Chondrocyte (in vitro differentiated cells): ENCODE measurements at places on chromosomes 4 and X. TPM values are rescaled to one million over a fixed set of nuclear protein-coding genes. Genes with fewer than 3 reads are reported as not detected.

- DNase-seq: no peak
These were observed 199.4 kb downstream of the PALLD start for GRCh38 chr4:168696280-168696679.

DNA sequence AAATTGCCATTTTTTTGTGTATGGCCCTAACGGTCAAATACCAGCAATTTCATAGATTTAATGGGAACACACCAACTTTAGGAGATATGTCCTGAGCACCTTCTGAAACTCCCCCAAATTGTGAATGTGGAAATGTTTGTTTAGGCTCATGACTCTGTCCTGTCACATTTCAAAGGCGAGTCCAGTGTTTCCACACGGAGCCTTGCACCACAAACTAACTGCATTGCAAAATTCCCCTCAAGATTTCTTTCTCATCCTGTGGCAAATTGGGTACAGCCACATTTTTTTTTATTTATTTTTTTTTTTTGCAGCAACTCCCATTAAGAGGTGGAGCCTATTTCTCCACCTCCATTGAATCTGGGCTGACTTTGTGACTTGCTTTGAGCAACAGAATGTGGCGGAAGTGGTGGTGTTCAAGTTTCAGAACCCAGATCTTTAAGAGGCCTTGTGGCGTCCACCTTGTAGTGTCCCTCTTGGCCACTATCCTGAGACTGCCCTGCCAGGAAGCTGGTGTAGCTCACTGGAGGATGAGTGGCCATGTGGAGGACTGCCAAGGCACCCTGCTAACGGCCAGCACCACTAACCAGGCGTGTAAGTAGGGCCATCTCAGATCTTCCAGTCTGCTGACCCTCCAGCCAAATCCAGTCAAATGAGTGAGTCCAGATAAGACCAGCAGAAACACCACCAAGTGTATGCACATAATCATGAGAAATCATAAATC, 172.4 kb upstream of the SCML1 start:
- DNase-seq: no peak

- DNase-seq: no peak
These were observed 350.8 kb downstream of the PDGFC start for GRCh38 chr4:156620786-156621185.

DNA sequence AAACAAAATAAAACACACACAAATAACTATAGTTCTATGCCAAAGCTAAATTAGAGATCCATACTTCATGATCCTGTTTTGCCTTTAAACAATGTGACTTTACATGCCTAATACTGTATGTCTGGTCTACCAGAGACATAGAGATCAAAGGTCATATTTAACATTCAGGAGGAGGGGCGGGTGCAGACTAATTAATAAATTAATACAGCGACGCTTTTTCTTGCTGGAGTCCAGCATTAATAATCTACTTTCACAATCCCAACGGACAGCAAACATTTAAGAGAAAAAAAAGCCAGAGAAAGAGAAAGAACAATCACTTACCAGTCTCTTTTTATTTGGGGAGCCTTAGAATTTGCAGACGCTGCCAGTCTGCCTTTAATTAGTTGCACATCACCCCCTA, 509 bp downstream of the CXXC4 start:
- DNase-seq: no peak

- no peak for DNase-seq
These were observed 737.6 kb downstream of the TRIML1 start for GRCh38 chr4:188876881-188877280.

DNA sequence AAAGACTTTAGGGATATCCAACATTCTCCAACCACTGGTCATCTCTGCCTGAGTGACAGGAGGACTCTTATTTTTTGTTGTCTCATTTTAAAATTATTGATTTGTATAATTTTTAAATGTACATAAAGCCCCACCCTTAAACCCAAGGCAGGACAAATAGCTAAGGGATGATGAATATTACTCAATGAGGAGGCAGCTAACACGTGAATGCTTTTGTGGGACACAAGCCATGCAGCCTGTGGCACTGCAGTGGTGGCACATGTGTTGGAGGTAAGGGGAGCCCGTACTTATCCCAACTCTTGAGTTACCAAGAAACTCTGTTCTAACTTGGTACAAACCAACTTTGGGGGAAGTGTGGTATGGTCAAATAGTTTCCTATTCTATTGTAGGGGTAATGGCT, 19.5 kb downstream of the MID1IP1 start:
- no peak for DNase-seq

GRCh38 chr4:7403001-7403400, 31.7 kb downstream of the PSAPL1 start:
- no peak for DNase-seq

- no peak for DNase-seq
These were observed 844.2 kb downstream of the RAPGEF2 start for GRCh38 chr4:159946983-159947615.

GRCh38 chr4:102722740-102723139, 38.0 kb downstream of the MANBA start:
- DNase-seq: no peak

DNA sequence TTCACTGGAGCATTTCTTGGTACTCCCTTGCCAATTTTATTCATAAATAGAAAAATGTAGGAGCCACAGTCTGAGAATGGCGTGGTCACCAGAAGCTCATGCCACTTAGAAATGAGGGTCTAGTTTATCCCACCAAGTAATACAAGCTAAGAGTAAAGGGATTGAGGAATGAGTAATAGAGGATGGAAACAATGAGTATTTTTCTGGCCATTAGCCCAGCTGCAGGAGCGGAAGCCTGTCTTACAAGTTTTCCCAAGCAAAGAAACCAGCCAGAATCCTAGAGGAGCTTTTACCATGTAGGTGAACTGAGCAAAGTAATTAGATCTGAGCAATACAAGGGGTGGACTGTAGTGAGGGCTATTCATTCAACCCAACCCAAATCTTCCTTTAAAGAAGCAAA, 160.7 kb upstream of the NPY2R start:
- DNase-seq: no peak

DNA sequence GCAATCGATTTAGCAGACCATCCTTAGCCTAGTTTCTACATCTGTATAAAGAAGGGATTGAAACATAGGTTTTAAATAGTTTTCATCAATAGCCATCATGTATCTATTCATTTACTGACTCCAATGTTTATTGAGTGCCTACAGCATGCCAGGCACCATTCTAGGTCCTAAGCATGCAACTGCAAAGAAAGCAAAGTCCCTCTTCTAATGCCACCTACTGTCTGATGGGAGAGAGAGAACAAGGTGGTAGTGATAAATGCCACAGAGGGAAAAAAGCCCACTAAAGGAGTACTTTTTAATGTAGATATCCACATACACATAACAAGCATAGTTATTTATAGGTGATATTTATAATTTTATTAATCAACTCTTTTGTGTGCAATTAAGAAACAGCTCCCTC, 67.6 kb upstream of the PPARGC1A start:
- no peak for DNase-seq

- no peak for DNase-seq
These were observed 165.0 kb upstream of the GABRA2 start for GRCh38 chr4:46554760-46555465.

- DNase-seq: no peak
These were observed 290.8 kb upstream of the GIMD1 start for GRCh38 chr4:106659371-106659770.

DNA sequence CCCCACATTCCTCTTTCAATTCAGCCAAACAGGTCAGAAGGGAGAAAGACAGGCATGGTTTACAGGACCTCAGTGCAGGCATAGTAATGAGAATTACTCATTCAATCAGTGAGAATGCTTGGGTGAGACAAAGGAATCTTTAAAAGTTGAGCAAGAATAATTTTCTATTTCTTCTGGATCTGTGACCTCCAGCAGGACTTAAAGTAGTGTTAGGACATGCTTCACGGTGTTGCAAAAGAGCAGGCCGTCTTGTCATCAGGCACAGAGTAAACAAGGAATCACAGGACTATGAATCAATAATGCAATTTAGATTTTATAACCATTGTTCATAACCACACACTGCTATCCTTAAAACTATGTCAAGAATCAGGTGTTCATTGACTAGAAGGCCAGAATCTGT, 130.6 kb upstream of the GLRA2 start:
- DNase-seq: no peak

GRCh38 chrX:109719264-109719663, 13.8 kb downstream of the ACSL4 start:
- DNase-seq: no peak

DNA sequence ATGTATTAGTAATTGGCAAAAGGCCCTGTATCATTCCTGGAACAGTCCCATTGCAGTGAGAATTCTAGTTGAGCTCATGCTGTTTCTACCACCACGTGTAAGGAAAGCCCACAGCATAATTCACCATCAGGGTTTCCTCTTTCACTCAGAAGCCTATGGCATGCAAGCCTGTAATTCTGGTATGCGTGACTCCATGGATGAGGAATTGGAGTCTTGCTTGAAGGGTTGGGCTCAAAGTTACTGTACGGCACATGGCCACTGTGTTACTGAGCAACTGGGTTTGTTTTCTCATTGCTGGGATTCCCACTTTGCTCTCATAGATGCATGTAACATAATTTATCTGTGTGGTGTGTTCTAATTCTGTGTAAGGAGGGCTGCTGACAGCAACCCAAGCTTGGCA, 132.3 kb upstream of the NR3C2 start:
- DNase-seq: no peak

DNA sequence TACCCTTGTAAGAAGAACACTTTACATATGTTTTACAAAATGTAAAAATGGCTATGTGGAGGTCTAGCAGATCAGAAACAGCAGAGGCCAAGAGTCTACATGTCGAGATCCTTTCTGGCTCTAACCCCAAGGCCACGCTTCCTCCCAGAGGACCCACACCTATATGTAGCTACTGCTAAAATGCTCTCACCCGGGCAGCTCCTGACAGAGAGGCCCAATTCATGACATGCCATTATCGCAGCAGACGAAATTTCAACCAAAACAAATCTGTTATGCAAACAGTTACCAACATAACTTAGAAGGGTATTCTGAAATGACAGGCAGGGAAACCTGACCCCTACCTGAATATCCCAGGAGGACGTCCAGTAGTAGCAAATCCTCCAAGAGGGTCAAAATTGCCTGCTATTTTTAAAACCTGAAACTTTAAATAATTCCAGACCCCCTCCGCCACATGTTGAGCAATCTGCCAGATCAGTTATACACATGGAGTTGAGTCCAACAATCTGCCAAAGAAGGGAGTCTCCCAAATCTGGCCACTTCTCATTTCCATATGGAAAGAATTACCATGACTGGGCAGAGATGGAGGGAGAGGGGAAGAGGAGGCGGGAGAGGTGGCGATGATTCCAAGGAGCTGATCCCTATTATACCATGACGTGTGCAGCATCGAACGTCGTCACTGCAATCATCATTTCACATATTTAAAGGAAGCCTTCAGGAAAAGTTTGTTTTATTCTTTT, 192.9 kb upstream of the TBL1X start:
- no peak for DNase-seq

DNA sequence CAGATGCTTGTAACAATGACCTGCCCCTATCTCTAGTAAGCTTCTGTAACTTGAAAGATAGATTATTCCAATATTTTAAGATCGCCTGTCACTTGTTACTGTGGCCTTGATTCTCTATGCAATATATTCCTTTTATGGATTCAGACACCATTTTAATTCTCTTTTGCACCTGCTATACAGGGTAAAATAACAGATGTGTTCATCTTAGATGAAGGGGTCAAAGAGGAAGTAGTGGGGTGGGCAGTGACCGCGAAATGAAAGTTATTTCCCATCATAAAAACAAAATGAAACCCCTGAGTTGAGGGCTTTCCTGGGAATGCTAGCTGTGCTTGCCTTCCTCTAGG, 175.9 kb downstream of the TSPAN5 start:
- DNase-seq: no peak

DNA sequence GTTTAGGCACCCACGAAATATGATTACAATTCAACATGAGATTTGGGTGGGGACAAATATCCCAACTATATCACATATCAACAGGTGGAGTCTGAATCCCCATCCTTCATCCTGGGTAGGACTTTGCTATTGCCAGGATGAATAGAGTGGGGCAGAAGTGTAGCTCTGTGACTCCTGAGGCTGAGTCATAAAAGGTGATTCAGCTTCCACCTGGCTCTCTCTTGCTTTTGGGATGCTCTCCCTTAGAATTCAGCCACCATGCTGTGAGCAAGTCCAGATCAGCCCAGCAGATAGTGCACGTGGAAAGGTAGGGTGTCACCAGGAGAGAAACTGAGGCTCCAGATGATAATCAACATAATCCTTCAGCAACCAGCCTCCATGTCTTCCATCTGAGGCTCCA, 193.8 kb upstream of the BCOR start:
- no peak for DNase-seq

GRCh38 chr4:177680308-177680707, 238.1 kb upstream of the AGA start:
- no peak for DNase-seq

DNA sequence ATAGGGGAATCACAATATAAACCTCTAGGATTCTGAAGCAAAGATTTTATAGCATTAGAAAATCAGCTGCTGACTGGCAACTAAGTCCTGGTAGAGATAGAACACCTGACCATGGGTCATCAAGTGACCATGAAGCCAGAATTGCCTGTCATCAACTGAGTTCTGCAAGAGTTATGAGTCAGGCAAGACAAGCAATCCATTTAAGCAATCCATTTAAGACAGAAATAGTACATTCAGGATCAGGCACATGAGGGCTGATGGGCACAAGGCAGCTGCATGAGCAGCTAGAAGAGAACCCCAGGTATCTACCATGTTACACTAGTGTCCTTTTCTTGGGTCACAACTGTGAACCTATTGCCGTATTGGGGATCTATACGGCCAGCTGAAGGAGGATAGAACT, 98.9 kb downstream of the SPRY1 start:
- no peak for DNase-seq

DNA sequence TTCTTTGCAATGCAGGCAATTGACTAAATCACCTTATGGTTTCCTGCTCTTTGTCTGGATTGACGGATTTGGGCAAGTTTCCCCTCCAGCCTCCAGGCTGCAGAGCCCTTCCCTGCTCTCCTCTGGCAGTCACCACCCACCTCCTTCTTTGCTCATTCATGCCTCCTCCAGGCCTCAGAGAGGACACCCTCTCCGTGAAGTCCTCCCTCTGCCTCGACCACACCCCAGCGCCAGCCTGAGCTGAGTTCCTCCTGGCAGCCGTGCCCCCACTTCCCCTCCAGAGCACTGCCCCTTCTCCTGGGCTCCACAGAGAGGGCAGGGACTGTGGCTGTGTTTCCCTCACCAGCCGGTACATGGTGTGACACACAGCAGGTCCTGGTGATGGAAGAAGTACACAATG, 53.7 kb downstream of the DCTD start:
- DNase-seq: peak; percentile 67

- no peak for DNase-seq
These were observed 390.9 kb downstream of the ADAM29 start for GRCh38 chr4:175309041-175309440.

Gene KIT
- 3.1 to 6.7 TPM (median 6.4 TPM) in 3 replicates for total RNA-seq

Gene ETNPPL
- not detected in 3 replicates for total RNA-seq

Gene S100G
- not detected in 3 replicates for total RNA-seq

Gene KIF4A
- 4.5 to 5.9 TPM (median 5.3 TPM) in 3 replicates for total RNA-seq

Gene TKTL1
- total RNA-seq: not detected in 3 replicates

Gene ABCG2
- 0.08 to 0.40 TPM (median 0.24 TPM) in 3 replicates for total RNA-seq

Gene LRIT3
- 0.07 to 0.17 TPM in 2 of 3 replicates, not detected in the other for total RNA-seq

Gene MAGEA2
- total RNA-seq: not detected in 3 replicates

Gene GPR119
- not detected in 3 replicates for total RNA-seq

Gene EDNRA
- 58.3 to 136 TPM (median 135 TPM) in 3 replicates for total RNA-seq

Gene ZCCHC18
- 1.9 to 6.8 TPM (median 5.0 TPM) in 3 replicates for total RNA-seq
